ENCODE measurements at places on chromosomes 7 and 10.

DNA sequence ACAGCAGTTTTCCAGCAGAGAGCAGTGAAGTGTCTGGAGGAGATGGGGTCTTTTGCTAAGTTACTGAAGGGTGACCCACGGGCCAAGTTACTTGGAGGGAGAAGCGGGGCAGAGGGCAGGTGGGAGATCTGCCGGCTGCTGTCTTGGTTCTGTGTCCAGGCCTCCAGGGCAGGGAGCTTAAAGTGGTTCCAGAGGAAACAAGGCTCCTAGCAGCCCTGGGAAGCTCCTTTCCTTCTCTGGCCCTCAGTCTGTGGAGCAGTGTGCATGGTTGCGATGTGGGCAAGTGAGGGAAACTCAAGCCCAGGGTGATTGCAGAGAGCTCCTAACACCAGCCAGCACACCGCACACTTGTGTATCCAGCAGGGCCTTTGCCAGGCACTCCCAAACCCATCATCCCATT is 6.3 kb downstream of the GHRHR start:
- no peak for DNase-seq

GRCh38 chr7:128154504-128154903 is 86.6 kb upstream of the LEP start:
- DNase-seq = no peak

DNA sequence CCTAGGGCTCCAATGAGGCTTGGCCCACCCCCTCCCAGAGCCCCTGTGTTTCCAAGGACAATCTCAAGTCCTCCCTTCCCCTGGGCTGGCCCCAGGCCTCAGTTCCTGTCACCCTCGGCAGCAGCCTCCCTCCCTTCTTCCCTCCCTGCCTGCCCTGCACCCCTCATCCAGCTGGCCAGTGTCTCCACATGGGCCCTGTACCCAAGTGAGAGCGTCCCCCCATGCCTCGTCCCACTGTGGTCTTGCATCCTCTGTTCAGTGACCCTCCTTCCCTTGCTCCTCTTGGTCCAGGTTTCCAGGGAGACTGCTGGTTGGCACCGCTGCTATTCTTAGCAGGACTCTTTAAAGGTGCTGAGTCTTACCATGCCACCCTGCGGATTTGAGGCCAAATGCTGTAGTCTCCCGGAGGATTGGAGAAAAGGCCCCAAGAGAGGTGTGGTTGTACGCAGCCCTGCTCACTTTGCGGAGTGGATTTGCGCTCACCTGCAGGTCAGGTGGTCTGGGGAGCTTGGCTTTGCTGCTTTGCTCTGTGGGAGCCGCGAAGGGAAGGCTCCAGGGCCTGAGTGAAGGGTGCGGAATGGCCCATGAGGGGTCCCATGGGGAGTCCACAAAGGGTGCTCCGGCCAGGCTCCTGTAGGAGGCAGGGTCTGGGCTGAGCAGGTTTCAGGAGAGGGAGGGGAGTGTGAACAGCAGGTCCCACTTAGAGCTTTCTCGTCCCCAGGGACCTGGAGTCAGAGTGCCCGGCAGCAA is 519.2 kb downstream of the TCERG1L start:
- no peak for DNase-seq

DNA sequence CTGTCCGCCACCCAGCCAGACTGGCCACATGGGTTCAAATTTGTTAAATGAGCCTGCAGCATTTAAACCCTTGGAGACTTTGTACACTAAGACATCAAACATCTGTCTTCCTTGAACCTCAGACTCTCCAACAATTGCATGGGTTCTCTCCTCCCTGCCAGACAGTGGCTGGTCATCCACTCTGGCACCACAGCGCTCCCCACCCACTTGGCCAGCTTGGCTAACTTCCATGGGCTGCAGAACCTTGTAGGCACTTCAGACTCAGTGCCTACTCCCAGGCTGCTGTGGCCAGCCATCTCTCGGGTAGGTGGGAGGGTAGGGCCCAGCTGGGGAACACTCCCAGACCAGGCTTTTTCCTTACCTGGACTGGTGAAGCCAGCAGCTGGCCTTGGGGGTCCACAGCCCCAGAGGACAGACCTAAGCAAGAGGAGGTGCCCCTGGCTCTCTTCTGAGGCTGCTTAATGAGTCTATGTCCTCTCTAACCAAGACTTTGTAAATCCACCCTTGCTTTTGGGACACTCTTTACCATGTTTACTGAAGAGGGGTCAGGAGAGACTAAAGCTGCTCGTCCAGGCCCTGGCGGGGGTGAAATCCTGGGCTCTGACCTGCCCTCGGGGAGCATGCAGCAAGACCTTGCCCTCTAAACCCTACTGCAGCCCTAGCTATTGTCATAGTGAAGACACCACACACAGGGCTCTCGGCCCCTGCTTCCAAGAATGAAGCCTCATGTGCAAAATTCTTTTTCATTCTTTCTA is 82.7 kb downstream of the ARHGAP22 start:
- no peak for DNase-seq

- no peak for DNase-seq
Observed at GRCh38 chr10:35316218-35316967, 19.9 kb upstream of the CCNY start.

Measured in HS-5 (cell line).